ENCODE measurements at places on chromosomes 2 and 18.

- DNase-seq = no peak
Measured at GRCh38 chr2:6054161-6054671, 362.0 kb downstream of the SOX11 start.

DNA sequence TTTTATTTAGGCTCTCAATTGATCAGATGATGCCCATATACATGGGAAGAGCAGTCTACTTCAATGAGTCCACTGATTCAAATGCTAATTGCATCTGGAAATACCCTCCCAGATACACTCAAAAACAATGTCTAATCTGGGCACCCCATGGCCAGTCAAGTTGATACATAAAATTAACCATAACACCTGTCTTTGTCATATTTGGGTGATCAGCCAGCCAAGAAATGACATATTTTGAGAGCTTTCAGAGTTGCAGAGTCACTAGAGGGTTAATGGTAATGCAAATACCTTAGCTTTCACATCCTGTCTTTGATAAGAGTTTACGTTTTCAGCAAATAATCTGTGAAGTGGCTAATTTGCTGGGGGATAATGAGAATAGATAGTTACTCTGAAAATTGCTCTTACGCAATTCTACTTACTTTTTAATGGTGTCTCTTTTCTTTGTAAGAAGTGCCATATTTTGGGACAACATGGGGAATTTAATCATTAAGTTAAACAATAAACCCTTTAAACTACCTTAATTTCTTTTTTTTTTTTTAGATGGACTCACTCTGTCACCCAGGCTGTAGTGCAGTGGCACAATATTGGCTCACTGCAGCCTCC, 49.1 kb downstream of the CCDC195 start:
- no peak for DNase-seq

DNA sequence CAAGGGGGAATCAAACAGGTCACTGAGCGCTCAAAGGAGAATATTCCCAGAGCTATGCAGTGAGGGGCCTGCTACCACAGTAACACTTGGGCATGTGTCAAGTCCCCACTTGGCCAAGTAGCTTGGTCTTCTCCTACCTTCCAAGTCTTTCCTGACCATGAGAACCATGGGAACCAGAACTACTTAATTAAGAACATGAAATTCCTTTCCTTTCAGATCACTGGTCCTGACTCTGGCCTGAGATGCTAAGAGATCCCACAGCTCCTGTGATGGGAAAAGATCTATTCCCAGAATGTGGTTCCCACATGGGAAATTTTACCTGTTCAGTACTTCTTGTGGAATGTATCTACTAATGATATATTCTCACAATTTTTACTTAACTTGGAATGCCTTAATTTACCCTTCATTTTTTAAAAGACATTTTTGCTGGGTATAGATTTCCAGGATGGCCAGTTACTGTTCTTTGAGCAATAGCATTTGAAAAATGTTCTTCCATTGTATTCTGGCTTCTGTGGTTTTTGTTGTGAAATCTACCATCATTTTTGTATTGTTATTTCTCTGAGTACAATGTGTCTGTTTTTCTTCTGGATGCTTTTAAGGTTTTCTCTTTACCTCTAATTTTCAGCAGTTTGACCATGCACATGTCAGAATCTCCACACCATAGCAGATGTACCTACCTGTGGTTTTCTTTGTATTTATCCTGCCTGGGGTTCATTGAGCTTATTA, 37.9 kb downstream of the KCNIP3 start:
- no peak for DNase-seq

- no peak for DNase-seq
Measured at GRCh38 chr18:59270689-59271257, 2.5 kb downstream of the RAX start.

- DNase-seq = no peak
Measured at GRCh38 chr2:161576421-161576820, 47.8 kb upstream of the SLC4A10 start.

GRCh38 chr2:74525717-74526648, at the start of gene DQX1:
DQX1 (minus strand) TSS chr2:74526231; CDS start chr2:74525729, 502 bp downstream.
- DNase-seq = peak; percentile 56

GRCh38 chr2:63047321-63048279, 3.0 kb upstream of the OTX1 start:
- DNase-seq = no peak

- no peak for DNase-seq
Measured at GRCh38 chr2:43762286-43762685, 11.6 kb upstream of the DYNC2LI1 start.

DNA sequence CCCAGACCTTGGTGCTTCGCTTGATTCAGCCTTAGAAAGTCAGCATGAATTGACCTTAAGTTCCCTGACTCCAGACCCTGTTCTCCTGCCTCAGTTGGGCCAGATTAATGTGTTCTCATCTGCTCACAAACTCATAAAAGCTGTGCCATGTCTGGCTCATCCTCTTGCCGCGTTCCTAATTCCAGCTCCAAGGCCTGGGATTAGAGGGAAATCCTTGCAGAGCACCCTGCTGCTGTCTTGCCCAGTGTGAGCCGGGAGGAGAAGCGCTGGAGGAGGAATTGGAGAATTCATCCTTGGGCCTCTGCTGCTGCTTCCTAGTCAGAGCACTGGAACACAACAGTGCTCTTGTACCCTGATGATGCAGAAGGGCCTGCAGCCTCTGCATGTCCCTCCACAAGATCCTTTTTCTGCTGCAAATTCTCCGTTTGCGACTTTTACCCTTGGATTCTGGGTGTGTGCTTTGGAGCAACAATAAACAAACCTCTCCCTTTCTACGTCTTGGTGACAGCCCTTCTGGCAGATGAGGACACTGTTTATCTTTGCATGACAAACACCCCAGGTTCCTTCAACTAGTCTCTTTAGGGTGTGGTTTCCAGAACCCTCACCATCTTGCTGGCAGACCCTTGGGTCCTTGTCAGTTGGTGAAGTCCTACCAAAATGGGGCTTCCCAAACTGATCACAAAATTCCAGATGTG, 46.9 kb upstream of the CNGA3 start:
- no peak for DNase-seq

- no peak for DNase-seq
Measured at GRCh38 chr2:127220102-127220767, at the start of gene CYP27C1. CYP27C1 (minus strand) TSS chr2:127220299; CDS start chr2:127220270, 29 bp downstream.

- DNase-seq = no peak
Measured at GRCh38 chr18:32454593-32454992, 16.1 kb downstream of the GAREM1 start.

GRCh38 chr18:51135795-51136194, 61.7 kb downstream of the MEX3C start:
- DNase-seq = no peak

DNA sequence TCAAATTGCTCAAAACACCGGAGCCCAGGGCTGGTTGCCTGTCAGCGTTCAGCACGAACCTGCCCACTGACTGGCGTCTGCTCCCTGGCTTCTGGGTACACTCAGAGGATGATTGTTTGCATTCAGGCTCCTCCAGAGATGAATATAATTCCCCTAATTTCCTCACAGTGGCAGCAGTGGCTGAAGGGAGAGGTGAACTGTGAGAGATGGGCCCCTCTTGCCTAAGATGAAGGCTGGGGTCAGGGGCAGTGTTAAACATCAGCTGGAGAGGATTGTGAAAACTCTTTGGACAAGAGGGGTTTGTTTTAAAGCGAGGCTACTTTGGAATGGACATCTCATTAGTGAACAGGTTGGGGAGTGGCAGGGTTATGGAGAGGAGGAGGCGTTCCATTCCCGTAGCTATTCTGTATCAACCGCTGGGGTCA, 31.0 kb downstream of the TCF7L1 start:
- no peak for DNase-seq

- no peak for DNase-seq
Measured at GRCh38 chr2:234702731-234703225, 205.9 kb upstream of the ARL4C start.

GRCh38 chr2:236720974-236721540, 151.4 kb downstream of the ACKR3 start:
- no peak for DNase-seq

DNA sequence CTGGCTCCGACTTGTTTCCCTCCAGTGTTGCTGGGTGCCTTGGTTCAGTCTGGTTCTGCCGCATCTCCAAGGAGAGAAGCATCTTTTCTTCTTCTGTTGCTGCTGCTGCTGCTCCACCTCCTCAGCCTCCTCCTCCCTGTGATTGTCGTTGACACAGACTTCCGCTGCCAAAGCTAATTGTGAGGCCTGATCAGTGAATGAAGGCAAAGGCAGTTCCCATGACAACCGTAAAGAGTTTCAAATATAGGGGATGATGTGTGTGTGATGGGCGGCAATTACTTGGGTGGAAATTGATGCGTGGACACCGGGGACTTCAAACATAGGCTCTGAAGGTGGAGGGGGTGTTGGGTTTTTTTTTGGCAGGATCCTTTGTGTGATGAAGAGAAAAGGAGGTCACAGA, 13.7 kb downstream of the TET3 start:
- no peak for DNase-seq

- no peak for DNase-seq
Measured at GRCh38 chr2:238645716-238646115, 202.2 kb upstream of the TWIST2 start.

- no peak for DNase-seq
Measured at GRCh38 chr2:223860809-223861738, 23.7 kb upstream of the AP1S3 start.

DNA sequence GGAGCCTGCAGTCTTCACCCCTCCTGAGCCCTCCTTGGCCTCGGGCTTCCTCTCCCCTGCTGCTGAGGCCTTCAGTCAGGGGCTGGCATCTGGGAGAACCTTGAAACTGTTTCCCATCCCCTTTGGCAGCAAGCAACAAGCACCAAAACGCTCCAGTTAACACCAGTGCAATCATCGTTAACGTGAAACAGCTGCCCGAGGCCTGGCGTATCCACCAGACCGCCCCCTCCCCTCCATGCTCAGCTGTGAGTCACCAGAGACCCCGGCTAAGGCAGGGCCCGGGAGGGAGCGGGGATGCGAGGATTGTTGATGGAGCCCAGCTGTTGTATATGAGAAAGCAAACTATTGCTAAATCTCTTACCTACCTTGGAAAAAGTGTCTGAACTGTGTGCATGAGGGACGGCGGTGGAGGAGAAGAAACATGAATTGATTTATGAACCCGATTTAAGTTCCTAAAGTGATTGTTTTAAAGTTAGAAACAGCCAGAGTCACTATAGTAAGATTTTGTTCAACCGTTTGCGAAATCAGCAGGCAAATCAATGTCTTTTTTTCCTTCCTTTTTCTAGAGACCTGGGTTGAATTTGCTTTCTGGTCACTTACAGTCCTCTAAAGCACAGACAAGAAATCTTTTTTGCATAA, 5.2 kb downstream of the ZFP36L2 start:
- DNase-seq = peak; percentile 68

GRCh38 chr2:46893269-46893939, 22.2 kb downstream of the MCFD2 start:
- no peak for DNase-seq

DNA sequence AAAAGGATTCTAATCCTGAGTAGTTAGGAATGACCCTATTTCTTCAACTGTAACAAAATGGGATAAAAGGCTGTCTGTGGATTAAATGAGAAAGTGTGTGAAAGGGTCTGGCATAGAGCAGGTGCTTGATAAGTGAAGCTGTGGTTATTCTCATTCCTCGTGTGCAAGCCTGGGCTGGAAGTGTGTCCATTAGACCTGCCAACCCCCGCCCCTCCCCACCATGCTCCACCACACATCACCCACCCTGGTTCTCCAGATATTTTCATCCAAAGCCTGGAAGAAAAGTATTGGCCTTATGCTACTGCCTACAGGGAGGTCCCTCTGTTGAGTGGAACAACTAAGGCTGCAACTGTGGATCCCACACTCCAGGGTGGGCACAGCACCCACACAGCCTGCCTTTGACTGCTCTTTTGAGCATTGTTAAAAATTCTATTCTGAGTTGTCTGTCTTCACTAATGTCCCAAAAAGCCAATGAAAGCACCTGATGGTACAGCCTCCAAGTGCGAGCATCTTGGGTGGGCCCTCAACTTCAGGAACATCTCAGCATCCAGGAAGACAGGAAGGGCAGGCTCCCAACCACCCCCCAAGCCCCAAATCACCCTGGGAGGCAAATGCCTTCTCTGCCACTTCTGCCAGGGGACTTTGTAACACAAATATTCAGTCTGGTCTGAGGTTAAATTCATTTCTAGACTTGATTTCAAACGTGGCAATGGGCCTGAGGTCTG, 102.8 kb upstream of the PPP1CB start:
- DNase-seq = no peak

DNA sequence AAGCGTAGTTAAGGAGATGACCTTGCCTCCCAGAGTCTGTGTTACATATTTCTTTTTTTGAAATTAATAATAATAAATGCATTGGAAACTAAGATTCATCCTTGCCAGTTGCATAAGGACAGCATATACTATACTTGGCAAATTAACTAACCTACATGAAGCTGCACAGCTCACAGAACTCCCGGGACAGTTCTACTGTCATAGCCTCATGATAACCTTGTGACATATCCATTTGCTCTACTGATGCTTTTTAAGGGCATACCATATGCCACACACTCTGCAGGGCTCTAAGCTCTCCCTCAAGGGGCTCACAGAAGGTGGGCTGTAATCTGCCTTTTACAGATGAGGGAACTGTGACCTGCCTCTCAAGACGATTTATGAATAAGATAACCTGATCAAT, 3.8 kb downstream of the ITGB1BP1 start:
- no peak for DNase-seq

- DNase-seq = no peak
Measured at GRCh38 chr2:42036413-42036812, 11.4 kb upstream of the PKDCC start.

- DNase-seq = no peak
Measured at GRCh38 chr2:46569766-46570165, 90.4 kb downstream of the TMEM247 start.

- DNase-seq = no peak
Measured at GRCh38 chr2:113240915-113241911, 37.5 kb downstream of the PAX8 start.

GRCh38 chr18:29434650-29435049, 1257.7 kb upstream of the CDH2 start:
- DNase-seq = no peak

GRCh38 chr2:237354892-237355291, 59.1 kb downstream of the COL6A3 start:
- DNase-seq = no peak

GRCh38 chr2:43484323-43484930, 111.4 kb downstream of the THADA start:
- DNase-seq = peak; percentile 54

- DNase-seq = no peak
Measured at GRCh38 chr2:111235192-111236015, 114.7 kb downstream of the BCL2L11 start.

GRCh38 chr2:174939046-174939445, 66.1 kb downstream of the CHN1 start:
- no peak for DNase-seq

DNA sequence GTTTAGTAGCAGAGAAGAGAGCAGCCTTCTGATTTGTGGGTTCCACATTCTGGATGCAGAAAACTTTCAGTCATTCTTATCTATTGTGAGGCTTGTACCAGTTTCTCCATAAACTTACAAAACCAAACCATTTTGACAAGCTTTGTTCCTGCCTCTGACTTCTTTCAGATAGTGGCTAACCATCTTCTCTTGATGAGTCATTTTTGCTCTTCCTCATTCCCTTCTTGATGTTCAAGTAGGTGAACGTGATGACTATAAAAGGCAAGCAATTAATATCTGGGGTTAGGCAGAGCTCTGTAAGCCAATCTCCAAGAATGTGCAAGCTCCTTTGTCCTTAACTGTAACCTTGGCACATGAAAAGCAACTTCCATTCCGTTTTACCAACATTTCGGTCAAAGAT, 2083.1 kb upstream of the PIK3C3 start:
- no peak for DNase-seq

GRCh38 chr2:60708630-60709320, 47.3 kb upstream of the PAPOLG start:
- no peak for DNase-seq

All from AML-193 (cell line).